ENCODE measurements at places on chromosomes 4 and X.

- no peak for DNase-seq
Measured at GRCh38 chr4:77740480-77740879, 78.7 kb downstream of the CNOT6L start.

DNA sequence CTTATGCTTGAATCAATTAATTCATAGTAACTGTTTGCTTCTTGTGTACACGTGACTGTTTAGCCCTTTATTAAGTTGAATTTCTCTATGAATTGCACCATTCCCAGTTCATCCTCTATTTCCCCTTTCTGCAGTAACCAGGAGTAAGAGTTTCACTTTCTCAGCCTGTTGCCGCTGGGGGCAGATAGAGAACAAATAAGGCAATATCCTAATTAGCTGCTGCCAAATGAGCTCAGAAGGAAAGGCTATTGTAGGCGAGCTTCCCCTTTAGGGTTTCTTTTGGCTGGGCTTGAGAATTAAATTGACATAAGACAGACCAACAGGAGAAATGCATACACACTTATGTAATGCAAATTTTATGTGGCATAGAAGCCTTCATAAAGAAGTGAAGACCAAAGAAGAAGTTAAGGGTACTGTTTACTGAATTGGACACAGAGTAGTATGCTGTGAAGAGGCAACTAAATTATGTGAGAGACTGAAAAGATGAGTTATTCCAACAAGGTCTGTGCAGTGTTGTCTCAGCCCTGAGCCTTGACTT lies 1594.7 kb downstream of the TECRL start:
- no peak for DNase-seq

DNA sequence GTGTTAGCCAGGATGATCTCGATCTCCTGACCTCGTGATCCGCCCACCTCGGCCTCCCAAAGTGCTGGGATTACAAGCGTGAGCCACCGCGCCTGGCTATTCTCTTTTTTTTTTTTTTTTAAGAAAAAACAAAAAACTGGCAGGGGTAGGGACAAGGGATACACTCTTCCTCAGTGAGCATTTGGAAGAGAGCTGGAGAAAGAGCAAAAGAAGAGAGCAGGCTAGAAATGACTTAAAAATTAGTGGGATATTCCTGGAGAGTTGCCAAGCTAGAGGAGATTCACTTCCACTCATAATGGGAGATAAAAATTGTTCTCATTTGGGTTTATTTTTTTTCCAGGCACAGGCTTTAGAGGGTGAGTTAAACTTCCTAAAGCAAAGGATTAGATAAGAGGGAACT lies 140.0 kb upstream of the SCML1 start:
- DNase-seq: no peak

DNA sequence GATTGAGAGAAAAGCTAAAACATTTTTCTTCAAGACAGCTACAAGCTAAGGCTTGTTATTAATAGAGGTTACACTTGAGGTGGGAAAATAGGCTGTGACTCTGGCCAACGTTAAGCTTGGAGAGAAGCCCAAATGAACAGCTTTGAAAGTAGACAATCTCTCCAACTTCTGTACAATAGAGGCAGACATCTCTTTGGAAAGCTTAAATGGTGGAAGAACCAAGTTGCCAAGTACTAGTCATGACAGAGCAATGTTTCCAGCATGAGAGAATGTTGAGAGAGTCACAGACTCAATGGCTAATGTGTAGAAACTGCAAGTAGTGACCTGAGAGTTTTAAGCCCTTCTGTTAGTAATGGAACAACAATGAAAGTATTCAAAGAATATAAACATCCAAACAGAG lies 298.1 kb downstream of the INPP4B start:
- DNase-seq: no peak

GRCh38 chr4:148850257-148850995 lies 408.2 kb upstream of the NR3C2 start:
- no peak for DNase-seq

DNA sequence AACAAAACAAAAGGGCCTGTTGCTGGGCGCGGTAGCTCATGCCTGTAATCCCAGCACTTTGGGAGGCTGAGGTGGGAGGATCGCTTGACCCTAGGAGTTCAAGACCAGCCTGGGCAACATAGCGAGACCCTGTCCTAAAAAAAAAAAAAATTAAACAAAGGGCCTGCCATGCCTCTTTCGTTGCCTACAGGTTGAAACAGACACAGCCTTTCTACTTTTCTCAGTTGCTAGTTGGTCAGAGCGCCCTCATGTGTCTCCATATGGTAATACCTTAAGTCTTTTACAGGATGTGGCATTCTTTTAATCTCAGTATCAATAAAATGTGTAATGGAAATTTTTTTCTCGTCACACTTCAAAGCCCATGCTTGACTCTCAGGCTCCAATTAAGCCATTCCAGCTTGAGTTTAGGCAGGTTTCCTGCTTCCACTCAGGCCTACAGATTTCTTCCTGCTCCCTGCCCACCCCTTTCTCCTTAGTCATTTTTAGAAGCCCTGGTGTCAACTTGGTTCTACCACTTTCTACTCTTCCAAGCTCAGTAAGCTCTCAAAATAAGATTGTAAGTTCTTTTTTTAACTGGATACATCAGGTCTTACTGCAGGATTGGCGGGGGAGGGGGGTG lies 4.6 kb upstream of the SOWAHD start:
- DNase-seq: peak; percentile 18

DNA sequence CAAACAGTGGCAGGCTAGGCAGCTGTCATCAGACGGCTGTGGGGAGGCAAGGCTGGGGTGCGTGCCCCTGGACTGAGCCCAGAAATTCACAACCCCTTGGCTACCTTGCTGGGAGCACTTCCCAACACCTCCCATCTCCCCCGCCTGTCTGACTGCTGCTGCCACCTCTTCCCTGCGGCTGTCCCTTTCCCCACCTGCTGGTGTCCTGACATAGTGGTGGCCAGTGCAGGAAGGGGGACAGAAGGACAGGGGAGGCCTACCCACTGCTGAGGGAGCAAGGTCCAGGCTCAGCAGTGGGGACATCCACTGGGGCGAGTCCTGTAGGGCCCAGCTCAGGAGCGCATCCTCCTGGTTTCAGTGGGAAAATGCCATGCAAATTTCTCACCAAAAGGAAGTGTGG lies 3.4 kb downstream of the ABCD1 start:
- no peak for DNase-seq

- DNase-seq: no peak
Measured at GRCh38 chrX:8201896-8202331, 30.8 kb upstream of the VCX2 start.

DNA sequence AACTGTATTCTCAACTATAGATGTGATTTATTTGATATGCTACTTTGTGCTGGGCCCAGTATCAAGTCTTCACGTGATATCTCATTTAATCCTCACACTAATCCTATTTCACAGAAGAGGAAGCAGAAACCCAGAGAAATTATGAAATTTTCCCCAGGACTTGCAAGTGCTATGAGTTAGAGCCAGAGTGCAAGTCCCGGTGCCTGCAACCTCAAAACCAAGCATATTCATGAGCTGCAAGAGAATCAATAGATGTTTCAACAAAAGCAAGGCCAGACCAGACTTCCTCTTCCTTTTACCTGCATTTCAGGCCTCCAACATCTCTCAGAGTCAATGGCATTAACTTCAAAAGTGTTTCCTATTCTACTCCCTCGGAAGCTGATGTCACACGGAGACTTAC lies 92.2 kb upstream of the GATB start:
- no peak for DNase-seq

DNA sequence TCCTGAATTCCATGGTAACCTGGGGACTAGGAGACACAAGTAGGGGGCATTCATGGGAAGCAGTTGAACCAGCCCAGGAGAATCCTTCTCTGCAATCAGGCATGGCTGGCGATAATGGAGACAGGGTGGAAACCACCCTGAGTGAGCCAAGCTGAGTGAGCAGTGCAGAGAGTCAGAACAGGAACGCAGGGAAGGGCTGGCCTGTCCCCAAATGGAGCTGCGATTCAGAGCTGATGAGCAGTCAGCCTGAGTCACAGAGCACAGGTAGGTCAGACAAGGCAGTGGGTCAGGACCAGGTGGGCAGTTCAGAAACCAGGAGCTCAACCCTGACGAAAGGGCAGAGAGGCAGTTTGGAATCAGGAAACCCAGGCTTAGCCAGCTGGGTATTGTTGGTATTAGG lies 129.0 kb downstream of the BTC start:
- no peak for DNase-seq
